ENCODE measurements at places on chromosomes 2 and 18. TPM values are rescaled to one million over a fixed set of nuclear protein-coding genes. Genes with fewer than 3 reads are reported as not detected.

The TXNDC2 gene
- not detected for total RNA-seq

The MSH2 gene
- total RNA-seq, result 42.7 TPM

The IL1F10 gene
- total RNA-seq, result not detected

The RAPGEF4 gene
- 0.24 TPM for total RNA-seq

The NOL4 gene
- not detected for total RNA-seq

The CDH7 gene
- total RNA-seq, result not detected

The LRRFIP1 gene
- 155 TPM for total RNA-seq

The COL4A3 gene
- total RNA-seq, result not detected

- DNase-seq, result no peak
These were observed 268.3 kb upstream of the CYP26B1 start for GRCh38 chr2:72415781-72416475.

- DNase-seq, result no peak
These were observed 167.5 kb downstream of the ALK start for GRCh38 chr2:29753671-29754444.

DNA sequence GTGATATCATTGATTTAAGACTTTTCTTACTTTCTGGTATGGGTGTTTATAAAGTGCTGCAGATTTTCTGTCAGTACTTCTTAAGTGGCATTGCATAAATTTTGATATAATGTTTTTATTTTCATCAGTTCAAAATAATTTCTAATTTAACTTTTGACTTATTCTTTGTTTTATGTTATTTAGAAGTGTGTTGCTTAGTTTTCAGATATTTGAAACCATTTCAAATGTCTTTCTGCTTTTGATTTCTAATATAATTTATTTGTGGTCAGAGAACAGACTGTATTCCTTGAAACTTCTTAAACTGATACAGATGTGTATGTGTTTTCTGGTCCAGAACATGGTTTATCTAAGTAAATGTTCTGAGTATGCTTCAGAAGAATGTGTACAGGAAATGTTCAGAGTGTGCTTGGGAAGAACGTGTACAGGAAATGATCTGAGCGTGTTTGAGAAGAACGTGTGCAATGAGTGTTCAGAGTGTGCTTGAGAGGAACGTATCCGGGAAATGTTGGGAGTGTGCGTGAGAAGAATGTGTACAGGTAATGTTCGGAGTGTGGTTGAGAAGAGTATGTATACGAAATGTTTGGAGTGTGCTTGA is 265.7 kb upstream of the HS6ST1 start:
- no peak for DNase-seq

DNA sequence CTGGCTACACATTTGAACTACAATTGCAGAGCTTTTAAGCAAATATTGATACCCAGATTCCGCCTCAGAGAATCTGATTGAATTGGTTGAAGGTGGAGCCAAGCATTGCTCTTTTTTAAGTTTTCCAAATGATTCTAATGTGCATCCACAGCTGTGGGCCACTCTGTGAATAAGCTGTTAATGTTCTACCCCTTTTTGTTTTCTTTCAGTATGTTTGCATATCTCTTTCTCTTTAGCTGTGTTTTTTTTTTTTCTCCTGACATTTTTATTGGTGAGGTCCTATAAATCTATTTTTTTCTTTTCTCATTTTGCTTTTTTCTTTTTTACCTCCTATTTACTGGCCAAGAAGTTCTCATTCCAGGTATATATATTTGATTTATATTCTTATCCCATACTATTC is 6.5 kb downstream of the SCN3A start:
- DNase-seq, result no peak

- no peak for DNase-seq
These were observed 49.5 kb upstream of the FZD5 start for GRCh38 chr2:207819021-207819797.

DNA sequence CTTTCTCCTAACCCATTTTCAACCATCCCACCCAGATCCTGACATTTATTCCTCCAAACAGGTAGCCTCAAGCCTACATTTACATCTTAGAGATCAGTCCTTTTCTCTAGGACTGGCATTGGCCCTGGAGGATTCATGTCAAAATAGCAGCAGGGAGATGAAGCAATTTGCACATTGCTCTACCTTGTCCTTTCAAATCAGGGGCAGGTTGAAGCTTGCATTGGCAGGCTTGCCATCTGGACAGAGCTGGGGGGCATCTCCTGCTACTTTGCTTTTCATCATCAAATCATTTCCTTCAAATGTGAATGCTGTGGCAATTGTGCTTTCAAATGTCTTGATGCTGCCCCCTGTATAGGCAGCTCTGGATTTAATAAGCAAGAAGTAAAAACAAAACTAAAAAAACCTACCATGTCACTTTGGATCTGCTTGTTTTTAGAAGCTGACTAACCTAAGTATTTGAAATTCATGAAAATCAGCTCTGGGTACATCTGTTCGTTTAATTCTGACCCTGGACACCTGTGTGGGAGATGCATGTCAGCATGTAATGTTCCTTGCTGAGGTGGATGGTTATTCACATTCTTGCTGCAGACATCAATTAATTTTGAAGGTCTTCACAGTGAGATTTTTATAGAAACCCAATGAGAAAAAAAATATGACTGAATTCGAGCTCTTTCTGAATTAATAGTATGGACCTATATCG is 47.9 kb downstream of the KIF5C start:
- DNase-seq, result no peak

DNA sequence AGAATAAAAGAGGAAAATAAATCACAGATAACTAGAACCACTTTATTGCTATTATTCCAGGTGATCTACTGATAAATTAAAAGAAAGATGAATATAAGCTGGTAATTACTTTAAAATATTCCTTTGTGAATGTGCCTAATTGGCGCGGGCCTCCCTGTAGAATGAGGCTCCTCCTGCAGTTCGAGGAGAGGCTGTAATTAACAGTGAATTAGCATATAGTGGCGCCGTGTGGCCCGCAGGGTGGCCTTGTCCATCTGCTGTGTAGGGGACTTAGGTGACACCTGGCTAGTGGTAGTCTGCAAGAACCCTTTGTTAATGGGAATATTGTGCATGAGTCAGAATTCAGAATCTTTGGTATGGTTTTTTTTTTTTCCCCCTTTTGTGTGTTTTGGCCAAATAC is 119.8 kb downstream of the AGAP1 start:
- DNase-seq, result no peak

- no peak for DNase-seq
These were observed 44.1 kb downstream of the KLHL29 start for GRCh38 chr2:23429036-23429435.

- no peak for DNase-seq
These were observed 67.2 kb upstream of the DSC1 start for GRCh38 chr18:31229829-31230228.

GRCh38 chr2:127233710-127234109 is 13.6 kb upstream of the CYP27C1 start:
- no peak for DNase-seq

- DNase-seq, result no peak
These were observed 200.3 kb upstream of the SLC39A10 start for GRCh38 chr2:195456771-195457170.

DNA sequence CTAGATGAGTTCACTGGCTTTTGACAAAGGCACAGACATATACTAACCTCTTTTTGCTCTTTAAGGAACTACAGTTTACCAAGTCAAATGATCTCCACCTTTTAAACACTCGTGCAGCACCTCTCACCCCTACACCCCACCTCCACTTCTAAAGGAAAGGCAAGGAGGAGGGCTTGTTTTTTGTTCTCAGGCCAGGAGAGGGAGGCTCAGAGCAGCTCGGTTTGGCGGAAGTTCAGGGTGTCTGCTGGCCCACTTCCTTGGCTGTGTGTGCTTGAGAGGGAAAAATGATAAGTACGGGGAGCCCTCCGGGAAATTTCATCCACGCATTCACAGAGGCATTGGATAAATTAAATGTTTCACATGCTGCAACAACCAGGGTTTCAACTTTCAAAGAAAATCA is 667.9 kb downstream of the BCL11A start:
- peak; percentile 38 for DNase-seq

Data from activated naive CD4-positive, alpha-beta T cell treated with anti-CD3 and anti-CD28 coated beads for 36 hours (primary cell).